GM23248 (cell line): ENCODE measurements at places on chromosomes 16 and 17. TPM values are rescaled to one million over a fixed set of nuclear protein-coding genes. Genes with fewer than 3 reads are reported as not detected.
A peak's percentile ranks its signal among the peaks of the same experiment; 100 is the strongest.

DNA sequence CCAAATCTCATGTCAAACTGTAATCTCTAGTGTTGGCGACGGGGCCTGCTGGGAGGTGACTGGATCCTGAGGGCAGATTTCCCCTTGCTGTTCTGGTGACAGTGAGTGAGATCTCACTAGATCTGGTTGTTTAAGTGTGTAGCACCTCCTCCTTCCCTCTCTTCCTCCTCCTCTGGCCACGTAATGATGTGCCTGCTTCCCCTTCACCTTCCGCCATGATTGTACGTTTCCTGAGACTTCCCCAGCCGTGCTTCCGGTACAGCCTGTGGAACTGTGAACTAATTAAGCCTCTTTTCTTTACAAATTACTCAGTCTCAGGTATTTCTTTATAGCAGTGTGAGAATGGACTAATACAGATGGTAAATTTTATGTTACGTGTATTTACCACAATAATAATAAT is 49.2 kb downstream of the METTL16 start:
- no peak for DNase-seq

DNA sequence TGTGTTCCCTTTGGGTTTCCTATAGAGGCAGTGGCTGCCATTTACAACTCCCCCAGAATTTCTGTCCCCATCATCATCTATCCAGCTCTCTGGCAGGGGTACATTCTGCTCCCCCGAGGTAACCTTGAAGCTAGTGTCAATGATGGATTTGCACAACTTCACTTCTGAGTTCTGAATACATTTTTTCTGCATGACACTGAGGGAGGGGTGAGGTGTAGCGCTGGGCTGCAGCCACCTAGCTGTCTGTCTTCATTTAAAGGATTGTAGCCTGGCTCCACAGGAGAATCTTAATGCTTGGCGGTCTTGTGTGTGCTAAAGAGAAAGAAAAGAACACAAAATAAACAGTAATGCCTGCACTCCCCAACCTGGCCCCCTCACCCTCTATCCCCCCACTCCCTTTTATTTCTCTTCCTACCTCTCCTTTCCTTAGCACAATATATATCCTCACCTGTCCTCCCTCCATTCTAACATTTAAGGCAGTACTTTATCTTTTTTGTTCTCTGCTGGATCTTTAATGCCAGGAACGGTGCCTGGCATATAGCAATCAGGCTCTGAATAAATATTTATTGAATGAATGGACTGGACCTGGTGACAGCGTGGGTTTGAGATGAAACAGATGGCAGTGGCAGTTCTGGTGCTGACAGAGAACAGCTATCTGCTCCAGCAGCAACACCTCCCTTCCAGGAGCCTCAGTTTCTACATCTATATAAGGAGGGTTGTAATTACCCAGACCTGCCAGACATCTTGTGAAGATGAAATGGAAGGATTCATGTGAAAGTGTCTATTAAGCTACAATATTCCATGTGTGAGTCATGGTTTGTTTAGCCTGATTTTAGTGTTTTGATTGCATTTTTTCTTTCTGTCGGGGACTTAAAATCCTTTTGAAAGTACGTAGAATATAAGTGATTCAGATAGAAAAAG is 163.5 kb upstream of the CDH11 start:
- DNase-seq: no peak

The MSL1 gene
- polyA plus RNA-seq: 8.9 and 9.0 TPM in 2 replicates

DNA sequence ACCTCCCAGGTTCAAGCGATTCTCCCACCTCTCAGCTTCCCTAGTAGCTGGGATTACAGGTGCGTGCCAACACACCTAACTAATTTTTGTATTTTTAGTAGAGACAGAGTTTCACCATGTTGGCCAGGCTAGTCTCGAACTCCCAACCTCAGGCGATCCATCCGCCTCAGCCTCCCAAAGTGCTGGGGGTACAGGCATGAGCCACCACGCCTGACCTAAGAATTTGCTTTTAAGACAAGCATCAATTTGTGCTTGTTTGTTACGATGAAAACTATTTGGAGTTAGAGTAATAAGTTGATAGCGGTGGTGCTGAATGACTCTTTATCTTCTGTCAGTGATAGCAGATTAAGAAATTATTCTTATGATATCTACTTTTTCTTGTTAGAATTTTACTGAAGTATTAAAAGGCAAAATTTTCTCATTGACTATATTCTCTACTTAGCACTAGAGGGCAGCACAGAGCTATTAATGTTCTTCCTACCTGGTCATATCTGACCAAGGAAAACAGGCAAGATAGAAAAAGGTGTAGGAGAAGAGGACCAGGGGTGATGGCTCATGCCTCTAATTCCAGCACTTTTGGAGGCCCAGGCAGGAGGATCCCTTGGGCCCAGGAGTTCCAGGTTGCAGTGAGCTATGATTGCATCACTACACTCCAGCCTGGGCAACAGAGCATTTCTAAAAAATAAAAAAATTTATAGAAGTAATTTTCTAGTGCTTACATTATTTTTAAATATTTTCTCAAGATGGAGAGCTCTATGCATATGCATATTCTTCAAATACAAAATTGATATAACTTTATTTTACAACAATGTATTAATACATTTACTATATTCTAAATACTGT is 24.5 kb downstream of the STXBP4 start:
- peak; percentile 69 for DNase-seq

GRCh38 chr16:46573008-46573833 is 48.0 kb downstream of the SHCBP1 start:
- peak; percentile 59 for DNase-seq

GRCh38 chr16:27234603-27235002 is 31.3 kb downstream of the KDM8 start:
- no peak for DNase-seq

DNA sequence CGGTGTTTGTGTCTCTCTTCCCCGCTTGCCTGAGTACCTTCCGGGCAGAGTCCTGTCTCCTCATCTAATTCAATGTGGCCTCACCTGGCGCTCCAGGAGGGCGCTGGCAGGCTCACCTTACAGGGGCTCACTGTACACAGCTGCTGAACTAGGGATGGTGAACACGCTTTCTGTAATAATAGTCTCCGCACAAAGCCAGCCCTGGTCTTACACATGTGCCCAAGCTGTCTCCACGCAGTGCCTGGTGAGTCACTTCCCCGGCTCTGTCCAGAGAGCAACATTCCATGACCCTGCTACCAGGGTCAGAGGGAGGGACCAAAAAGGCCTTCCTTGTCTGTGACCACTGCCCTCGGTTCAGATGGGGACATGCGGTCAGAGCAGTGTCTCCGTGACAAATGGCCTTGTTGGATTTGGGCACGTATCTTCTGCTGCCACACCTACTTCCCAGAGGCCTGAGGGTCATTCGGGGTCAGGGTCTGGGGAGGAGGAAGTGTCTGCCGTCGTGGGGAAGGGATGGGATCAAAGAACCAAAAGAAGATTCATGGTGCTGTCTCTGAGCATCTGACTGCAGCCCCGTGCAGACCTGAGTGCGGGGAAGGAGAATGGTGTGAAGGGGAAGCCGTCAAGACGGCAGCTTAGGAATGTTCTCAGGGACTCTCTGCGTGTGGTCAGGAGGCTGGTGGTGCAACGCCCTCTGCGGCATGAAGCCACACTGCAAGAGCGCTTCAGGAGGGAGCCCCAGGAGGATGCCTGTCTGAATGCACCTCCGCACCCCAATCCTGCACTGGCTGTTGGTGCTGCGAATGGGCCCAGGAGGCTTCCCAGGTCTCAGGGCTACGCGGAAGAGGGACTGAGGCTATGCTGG is 68.8 kb downstream of the IL21R start:
- DNase-seq: peak; percentile 64

- DNase-seq: peak; percentile 98
These were observed 42.1 kb downstream of the TBC1D16 start for GRCh38 chr17:79993390-79994227.

DNA sequence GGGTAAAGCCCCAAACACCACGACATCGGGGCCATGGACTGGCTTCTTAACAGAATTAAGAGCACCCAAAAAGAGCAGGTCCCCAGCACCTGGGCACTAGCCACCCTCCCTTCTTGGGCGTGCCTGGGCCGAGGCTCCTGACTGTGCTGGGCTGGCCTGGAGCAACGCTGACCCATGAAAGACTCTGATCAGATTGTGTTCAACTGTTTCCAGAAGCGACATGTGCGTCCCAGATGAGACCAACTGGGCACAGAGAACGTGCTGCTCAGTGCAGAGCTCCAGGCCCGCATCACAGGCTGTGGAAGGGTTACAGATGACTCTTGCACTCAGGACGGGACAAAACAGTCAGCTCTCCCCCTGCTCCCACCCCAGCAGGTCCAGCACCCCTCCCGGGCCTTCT is 100.7 kb downstream of the KCNJ12 start:
- DNase-seq: no peak

GRCh38 chr17:6276711-6277110 is 158.2 kb downstream of the AIPL1 start:
- DNase-seq: no peak

The CLEC10A gene
- not detected in 2 replicates for polyA plus RNA-seq

GRCh38 chr17:80908776-80909175 is 82.9 kb upstream of the CHMP6 start:
- no peak for DNase-seq

- no peak for DNase-seq
These were observed 5.9 kb upstream of the SDK2 start for GRCh38 chr17:73650140-73650539.

- DNase-seq: no peak
These were observed 5.3 kb upstream of the HEXD start for GRCh38 chr17:82412535-82413520.

- DNase-seq: peak; percentile 97
These were observed 283.1 kb downstream of the SEC14L1 start for GRCh38 chr17:77423589-77424451.

DNA sequence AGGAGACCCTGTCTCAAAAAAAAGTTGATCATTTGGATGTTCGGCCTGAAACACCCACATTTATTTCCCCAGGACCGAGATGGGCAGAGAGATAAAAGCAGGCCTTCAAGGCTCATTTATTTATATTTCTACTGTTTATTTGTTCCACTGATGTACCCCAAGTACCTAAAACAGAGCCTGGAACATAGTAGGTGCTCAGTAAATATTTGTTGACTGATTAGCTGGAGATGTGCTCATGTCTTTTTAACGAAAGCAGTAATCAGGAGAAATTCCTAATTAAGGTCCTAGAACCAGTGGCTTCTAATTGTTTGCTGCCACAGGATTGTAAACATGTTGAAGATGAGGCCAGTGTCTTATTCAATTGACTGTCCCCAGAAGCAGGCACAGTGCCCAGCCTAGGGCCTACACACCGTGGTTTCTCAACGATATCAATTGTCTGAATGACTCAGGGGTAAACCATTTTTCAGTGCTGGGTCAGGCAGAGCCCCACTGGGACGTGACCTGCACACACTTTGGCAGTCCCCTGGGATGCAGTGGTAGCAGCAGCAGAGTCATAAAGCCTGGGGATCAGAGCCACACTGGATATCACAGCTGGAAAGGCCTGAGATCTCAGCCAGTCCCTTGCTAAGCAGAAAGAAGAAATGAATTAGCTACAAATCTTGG is 34.8 kb downstream of the SOST start:
- peak; percentile 88 for DNase-seq

DNA sequence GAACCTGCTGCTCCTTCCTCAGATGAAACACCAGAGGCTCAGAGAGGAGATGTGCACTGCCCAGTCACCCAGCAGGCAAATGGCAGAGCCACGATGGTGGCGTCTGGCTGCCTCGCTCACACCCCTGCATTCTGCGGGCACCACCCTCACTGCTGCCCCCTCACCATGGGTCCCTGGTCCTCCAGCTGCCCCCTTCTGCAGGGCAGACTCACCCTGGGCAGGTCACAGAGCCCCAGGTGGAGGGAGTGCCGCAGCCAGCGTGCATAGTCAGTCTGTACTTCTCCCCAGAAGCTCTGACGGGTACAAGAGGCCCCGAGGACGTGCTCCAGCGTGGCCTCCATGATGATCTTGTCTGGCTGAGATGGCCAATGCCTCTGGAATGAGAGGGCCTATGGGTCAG is 52.9 kb downstream of the RMI2 start:
- no peak for DNase-seq

The HP gene
- not detected in 2 replicates for polyA plus RNA-seq

- peak; percentile 75 for DNase-seq
These were observed 407 bp downstream of the MCRIP1 start for GRCh38 chr17:81832608-81833159.

DNA sequence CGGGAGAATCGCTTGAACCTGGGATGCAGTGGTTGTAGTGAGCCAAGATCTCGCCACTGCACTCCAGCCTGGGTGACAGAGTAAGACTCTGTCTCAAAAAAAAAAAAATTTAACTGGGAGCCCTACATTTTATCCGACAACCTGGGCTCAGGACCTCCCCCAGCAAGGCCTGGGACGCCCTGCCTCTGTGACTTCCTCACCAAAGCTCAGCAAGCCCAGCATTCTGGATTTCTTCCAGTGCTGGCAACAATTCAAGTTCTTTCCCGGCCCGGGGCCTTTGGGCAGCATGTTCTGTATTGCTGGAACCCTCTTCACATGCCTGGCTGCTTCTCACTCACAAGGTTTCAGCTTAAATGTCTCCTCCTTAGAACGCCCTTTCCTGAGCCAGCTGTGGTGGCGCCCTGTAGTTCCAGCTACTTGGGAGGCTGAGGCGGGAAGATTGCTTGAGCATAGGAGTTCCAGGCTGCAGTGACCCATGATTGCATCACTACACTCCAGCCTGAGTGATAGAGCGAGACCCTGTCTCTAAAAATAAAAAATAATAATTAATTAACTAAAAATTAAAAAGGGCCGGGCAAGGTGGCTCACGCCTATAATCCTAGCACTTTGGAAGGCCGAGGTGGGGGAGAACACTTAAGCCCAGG is 15.9 kb upstream of the MEIOB start:
- no peak for DNase-seq

GRCh38 chr17:45143767-45144198 is 4.5 kb upstream of the HEXIM1 start:
- peak; percentile 92 for DNase-seq

GRCh38 chr17:55063885-55064874 is 95.6 kb downstream of the STXBP4 start:
- DNase-seq: no peak

DNA sequence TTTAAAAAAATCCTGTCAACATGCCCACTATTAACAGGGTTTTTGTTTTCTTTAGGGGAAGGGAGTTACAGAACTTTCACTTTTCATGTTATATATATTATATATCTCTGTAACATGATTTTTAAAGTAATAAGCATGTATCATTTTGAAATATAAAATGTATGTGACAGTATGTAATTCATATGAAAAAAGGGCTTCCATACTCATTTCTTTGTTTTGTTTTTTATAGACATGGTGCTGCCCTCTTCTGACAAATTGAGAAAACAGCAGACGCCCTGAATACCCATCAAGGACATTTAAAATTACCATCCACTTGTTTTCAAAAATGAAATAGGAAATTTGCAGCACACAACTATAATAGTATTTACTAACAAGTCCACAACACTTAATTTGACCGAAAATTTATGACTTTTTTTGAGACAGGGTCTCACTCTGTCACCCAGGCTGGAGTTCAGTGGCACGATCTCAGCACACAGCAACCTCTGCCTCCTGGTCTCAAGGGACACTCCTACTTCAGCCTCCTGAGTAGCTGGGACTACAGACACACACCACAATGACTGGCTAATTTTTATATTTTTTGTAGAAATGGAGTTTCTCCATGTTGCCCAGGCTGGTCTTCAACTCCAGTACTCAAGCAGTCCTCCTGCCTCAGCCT is 30.4 kb downstream of the CFDP1 start:
- peak; percentile 75 for DNase-seq

- DNase-seq: peak; percentile 93
These were observed 236.3 kb downstream of the KCNJ2 start for GRCh38 chr17:70405492-70406220.
